ENCODE measurements at places on chromosomes 12 and 14.

GRCh38 chr12:2959505-2960389 lies 550 bp downstream of the TEAD4 start:
- DNase-seq, result no peak

GRCh38 chr12:70671698-70672097 lies 34.5 kb upstream of the PTPRB start:
- no peak for DNase-seq

- DNase-seq, result no peak
These were observed at the start of gene ARHGEF40 for GRCh38 chr14:21070083-21070609. Gene ARHGEF40, plus strand, starts transcription at chr14:21070304. Its CDS starts 93 bp downstream, at chr14:21070397.

DNA sequence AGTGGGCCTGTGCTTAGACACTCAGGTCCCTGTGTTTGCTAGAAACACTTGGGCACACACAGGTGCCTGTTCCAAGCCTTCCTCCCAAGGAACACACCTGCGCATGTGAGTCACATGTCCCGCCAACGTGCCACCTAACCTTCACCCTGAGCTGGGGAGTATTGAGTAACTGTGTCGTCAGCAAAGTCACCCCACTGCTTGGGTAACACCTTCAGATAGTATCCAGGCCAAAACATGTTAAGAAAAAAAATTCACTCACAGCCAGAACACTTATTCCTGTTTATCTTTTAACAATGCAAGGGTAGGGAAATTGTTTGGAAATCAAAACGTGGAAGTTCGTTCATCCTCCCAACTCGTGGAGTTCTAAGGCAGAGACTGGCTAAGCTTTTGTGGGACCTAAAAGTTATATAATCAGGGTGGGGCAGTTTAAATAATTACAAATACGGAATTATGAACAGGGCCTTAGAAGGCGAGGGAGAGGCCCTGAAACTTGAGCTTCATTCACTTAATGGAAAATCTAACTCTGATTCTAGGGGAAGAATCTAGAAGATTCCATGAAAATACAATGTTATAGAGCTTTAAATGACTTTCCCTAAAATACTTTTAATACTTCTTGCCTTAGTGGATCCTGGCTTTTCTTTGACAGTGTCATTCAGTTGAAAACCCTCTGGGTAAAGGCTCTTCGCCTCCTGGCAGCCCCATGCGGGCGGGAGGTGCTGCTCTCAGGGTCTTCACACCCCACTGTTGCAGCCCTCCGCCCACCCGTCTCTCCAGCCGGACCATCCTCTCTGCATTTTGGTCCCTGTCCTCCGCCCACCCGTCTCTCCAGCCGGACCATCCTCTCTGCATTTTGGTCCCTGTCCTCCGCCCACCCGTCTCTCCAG lies 30.3 kb upstream of the ADIPOR2 start:
- DNase-seq, result no peak

DNA sequence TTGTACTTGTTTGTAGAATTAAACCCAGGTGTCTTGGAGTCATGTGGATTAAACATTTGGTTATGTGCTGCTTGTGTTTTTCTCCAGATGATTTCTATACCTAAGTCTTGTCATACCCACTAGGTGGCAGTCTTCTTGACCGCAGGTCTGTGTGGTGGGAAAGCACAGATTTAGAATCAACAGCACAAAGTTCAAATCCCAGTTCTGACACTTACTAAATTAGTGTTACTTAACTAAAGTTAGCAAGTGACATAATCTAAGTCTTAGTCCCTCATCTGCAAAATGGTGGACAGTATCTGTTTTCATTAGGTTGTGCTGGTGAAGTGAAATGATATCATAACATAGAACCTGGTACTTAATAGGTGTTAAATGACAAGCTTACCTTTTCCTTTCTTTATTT lies 151.0 kb upstream of the ARHGAP5 start:
- peak; percentile 15 for DNase-seq

DNA sequence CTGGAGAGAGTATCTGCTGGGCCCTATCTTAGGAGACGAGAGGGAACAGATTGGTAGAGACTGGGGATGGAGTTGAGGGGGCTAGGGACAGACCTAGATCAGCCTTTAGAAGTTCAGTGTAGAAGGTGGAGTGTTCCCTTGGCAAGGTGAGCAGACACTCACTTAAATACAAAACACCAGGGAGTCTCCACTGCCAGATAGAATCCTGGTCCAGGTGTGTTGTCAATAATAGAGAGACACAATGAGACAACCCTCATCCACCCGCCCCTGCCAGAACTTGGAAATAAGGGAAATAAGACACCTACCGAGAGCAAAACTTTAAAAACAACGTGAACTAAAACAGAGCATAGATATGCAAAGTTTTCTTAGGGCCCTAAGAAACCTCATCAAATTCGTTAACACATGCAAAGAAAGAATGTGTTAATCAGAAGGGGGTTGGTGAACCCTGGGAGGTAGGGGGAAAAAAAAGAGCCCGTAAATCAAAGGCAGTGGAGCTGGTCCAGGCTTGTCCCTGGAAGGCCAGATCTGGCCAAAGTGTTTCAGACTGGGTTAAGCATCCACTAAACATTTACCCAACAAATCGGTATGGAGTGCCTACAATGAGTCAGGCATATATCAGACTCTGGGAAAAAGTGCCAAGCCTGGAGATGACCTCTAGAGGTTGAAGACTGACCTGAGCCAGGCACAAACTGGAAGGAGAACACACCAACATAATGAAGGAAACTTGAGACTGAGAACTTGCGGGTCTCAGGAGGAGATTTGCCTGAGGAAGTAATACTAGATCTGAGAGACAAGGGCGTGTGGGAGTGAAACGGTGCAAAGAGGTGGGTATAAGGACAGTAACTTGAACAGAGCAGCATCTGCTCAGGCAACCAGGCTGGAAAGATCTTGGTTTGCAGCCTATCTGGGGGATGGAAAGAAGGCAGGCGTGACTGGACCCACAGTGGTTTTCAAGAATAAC lies 37.0 kb upstream of the OTX2 start:
- DNase-seq, result no peak

DNA sequence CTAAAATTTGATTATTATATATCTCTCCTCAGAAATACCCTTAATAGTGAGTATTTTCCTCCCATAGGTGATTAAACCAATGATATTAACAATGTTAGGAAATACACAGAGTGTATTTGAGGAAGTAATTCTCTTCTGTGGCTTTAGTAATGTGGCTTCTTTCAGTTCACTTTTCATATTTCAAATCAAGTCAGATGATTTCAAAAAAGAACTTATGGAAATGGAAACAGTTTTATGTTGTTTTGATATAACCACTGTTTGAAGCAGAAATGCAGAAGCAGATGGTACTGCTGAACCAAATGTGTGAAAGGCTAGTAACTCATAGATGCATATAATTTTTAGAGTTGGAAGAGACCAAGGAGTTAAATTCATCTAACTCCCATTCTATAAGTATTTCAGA lies 1.9 kb upstream of the GPR33 start:
- DNase-seq, result peak; percentile 16

- DNase-seq, result no peak
These were observed 58.0 kb upstream of the ELK3 start for GRCh38 chr12:96136161-96136560.

DNA sequence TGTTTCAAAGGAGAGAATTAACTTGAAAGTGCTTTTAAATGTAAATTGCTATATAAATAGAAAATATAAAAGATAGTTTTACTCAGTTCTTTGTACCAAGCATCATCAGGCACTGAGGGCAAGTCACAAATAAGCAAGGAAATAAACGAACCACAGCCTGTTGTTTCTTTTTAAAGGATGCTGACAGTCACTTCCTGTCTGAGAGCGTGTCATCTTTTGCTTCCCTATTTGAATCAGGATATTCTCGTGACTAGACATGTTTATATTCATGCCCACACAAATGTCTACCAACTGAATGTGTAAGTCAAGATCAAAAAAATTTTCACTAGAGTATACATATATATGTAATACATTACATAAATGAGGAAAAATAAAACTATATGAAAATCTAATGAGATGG lies 31.4 kb upstream of the SLC2A13 start:
- DNase-seq, result no peak

DNA sequence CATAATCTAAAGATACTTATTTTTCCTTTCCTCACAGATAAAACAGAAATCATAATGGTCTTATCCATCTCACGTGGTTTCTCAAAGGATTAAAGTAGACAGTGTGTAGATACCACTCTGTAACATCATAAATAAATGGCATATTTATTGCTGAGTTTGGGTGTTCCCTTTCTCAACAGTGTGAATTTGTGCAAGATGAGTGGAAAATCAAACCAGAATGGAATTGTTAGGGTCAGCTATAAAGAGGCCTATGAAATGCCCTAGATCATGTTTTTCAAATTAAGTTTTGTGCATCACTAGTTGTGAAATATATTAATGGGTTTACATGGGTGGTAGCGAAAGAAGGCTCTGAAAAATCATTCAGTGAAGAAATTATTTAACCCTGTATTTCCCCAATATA lies 216.3 kb upstream of the GARIN6 start:
- no peak for DNase-seq

- DNase-seq, result no peak
These were observed 687 bp upstream of the RPS29 start for GRCh38 chr14:49586673-49587460.

GRCh38 chr12:47717046-47717442 lies 8.2 kb downstream of the ENDOU start:
- DNase-seq, result no peak

- peak; percentile 19 for DNase-seq
These were observed 56.5 kb upstream of the GZMB start for GRCh38 chr14:24690492-24690891.

- DNase-seq, result no peak
These were observed 1322.3 kb upstream of the TMEM132C start for GRCh38 chr12:126944684-126945083.

DNA sequence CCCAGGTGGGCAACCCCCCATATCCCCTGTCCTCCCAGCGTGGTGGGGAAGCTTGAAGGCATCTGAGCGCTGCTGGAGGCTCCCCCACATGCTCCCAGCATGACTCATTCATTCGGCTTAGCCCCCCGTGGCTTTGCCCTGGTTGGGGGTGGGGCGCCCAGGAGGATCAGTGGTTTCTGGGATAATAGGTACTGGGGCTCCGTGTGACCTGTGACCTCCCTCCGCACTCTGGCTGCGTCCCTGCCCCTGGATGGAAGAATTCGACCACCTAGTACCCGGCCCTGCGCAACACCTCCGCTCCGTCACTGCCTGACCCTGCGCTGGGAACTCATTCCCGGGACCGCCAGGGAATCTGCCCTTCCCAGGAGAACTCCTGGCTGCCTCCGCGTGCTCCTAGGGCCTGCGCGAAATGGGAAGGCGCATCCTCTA lies 120.1 kb downstream of the AACS start:
- DNase-seq, result no peak

DNA sequence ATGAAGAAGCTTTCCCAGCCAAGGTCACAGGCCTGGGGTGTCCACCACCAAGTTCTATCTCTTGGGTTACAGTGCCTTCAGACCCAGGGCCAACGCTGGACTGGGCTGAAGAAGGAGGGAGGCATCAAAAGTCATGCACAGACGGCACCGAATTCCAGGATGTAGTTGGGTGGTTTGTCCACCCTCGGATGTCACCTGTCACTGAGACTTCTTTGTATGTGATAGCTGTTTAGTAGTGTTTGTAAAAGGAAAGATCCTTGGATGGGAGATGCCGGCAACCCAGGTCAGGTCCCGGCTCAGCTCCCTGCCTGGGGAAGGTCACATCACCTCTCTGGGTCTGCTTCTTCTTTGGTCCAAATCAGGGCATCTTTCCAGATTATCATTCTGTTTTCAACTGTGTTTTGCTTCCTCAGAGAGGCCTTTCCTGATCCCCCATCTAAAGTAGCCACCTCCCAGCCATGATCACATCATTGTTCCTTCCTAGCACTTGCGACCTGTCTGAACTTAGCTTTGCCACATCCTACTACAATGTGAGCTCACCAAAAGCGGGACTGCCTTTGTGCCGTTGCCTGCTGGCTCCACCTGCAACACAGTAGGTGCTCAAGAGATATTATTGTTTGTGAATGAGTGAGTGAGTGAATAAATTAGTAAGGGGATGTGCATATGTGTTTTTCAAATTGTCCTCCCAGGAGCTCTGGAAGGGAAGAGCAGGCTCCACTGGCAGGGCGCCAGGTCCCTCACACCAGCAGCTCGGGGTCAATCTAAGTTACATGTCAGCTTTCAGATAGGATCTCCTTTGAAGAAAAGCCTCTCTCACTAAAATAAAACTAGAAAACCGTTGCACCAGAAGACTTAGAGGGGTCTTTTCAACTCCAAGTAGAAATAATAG lies 2.1 kb downstream of the TSPAN11 start:
- no peak for DNase-seq

- no peak for DNase-seq
These were observed 7.4 kb upstream of the BEGAIN start for GRCh38 chr14:100594625-100594951.

DNA sequence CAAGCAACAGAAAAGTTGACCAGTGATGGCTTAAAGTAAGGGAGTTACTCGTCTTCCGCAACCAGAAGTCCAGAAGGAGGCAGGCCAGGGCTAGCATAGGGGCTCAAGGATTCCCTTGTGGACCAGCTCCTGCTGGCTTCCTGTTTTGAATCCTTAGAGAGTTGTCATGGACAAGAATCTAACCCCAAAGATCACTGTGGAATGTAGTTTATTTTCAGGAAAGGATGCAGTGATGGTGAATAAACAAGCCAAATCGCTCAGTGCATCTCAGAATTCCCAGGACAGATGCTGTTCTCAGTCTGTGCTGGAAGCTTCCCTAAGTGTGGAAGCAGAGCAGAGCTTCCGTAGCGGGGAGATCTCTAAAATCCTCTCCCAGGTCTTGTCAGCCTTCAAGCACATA lies 311.3 kb downstream of the C12orf75 start:
- DNase-seq, result no peak

- no peak for DNase-seq
These were observed at the start of gene AHNAK2 for GRCh38 chr14:104977681-104978653. Gene AHNAK2, minus strand, starts transcription at chr14:104978374. Its CDS starts 137 bp downstream, at chr14:104978237.

- DNase-seq, result no peak
These were observed 162.5 kb downstream of the C12orf50 start for GRCh38 chr12:87866578-87867292.

DNA sequence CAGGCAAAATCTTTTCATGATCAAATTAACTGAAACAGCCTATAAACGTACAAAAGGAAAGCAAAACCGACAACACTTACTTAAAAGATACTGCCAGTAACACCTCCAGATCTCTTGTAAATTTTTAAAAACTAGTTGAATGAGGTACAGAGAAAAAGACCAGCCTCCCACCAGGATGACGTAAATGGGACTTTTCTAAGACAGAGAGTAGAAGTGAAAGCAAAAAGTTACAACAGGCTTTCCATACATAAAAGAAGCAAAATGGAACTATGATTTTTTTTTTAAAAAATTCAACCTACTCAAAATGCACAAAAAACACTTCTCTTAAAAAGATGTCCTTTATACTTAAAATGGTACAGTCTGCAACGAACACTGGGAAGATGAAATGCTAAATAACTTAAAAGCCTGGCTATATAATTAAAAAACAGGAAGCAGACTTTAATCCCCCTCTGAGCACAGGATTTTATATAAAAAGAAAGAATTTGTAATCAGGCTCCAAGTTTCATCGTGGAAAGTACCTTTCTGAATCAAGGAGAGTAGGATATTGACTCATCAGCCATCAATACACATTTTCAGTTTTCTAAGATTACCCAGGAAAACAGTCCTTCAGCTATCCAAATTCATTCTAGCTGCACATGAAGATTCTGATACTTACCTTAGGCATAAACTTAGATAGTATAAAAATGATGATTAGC lies 14.2 kb upstream of the MYO1A start:
- DNase-seq, result no peak
